Stimulated activated CD8-positive, alpha-beta memory T cell treated with anti-CD3 and anti-CD28 coated beads, Interleukin-4, amount 100 ng/mL, for 1 hour (primary cell): ENCODE measurements at places on chromosomes 7 and 10.

DNA sequence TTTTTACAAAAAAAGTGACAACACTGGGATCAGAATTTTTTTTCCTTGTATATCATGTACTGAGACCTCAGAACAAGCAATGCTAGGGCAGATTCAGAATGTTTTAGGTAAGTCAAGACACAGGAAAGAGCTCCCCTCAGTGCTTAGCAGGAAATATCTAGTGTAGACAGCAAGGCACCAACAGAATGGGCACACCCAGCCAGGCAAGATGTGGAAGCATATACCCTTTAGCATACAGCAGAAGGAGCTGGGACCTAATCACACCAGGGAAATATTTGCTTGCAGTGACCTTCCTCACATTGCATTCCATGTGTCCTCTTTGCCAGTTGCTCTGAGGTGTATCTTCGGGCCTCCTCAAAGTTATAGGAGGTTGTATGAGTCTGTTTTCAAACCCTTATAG is 497.6 kb upstream of the LRRN3 start:
- DNase-seq, result no peak

GRCh38 chr10:70849582-70850016 is 33.9 kb downstream of the SGPL1 start:
- no peak for DNase-seq

DNA sequence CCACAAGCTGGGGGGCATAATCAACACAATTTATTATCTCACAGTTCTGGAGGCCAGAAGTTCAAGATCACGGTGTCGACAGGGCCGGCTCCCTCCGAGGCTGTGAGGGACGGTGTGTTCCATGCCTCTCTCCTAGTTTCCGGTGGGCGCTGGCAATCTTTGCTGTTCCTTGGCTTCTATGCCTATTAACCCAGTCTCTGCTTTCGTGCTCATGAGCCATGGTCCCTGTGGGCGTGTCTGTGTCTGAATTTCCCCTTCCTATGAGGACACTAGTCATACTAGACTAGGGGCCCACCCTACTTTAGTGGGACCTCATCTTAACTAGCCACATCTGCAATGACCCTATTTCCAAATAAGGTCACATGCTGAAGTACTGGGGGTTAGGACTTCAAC is 29.4 kb downstream of the HIPK2 start:
- no peak for DNase-seq

DNA sequence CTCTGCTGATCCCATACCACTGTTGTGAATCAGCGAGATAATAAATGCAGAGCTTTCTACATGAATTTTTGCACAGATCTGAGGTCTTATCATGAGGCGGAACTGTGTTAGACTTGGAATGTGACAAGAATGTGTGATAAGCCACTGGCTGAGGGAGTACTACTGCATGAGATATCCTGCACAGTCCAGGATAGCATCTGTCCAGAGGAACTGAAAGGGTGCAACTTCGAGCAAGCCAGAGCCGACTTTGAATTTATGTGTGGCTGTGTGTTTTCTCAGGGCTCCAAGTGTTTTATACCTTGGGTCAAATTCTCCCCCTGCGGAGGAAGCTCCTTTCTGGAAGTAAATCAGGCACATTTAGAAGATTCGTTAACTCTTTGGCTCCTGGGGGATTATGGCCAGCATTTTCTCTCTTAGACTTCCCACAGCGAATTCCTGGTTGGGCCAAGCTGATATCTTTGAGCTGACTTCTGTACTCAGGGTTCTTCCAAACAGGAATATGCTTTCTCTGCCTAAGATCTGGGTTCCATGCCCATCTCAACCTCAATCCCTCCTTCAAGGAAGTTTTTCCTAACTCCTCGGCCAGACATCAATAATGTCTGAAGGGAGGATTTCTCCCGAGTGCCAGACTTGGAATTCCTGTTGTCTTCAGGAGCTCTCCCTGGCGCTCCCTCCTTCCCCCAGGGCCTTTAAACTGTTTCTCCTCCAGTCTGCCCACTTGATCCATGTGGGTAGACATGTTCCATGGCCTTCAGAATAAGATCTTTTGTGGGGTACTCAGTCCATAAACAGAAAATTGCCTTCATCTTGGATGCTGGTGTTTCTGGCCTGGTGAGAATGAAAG is 2.5 kb upstream of the MEST start:
- no peak for DNase-seq

DNA sequence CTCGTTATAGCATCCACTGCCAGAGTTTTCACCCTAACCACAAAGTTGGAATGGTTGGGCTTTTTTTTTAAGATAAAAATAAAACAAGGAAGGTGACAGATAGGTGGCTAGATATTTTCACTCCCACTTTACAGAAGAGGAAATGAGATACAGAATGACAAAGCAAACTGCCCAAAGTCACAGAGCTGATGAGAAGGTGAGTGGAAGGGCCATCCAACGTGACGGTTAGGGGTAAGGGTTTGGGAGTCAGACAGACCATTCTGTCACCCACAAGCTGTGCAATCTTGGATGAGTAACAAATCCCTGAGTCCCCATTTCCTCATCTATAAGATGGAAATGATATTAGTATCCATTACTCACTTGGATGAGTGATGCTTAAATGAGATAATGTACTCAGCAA is 106.9 kb upstream of the PDLIM1 start:
- DNase-seq, result no peak

GRCh38 chr10:43138757-43139241 is 554 bp downstream of the CSGALNACT2 start:
- peak; percentile 5 for DNase-seq

DNA sequence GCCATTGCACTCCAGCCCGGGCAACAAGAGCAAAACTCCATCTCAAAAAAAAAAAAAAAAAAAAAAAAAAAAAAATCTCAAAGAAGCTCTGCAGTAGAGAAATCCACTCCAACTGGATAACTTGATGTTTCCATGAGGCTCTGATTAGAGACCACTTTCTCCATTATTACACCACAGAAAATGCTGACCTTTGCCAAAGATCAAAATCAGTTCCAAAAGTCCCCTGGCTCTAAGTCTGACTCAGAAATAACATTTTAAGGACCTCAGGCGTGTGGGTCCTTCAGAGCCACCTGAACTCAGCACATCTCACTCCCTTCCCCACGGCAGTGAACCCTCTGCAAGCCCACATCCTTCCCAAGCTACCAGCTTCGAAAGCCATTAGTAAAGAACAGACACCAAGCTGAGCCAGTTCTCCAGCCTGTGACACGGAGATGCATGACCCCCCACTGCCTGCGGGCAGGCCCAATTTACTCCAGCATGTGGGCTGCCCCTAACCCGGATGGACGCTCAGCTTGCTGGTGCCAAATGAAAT is 13.8 kb upstream of the TMEM120A start:
- no peak for DNase-seq

DNA sequence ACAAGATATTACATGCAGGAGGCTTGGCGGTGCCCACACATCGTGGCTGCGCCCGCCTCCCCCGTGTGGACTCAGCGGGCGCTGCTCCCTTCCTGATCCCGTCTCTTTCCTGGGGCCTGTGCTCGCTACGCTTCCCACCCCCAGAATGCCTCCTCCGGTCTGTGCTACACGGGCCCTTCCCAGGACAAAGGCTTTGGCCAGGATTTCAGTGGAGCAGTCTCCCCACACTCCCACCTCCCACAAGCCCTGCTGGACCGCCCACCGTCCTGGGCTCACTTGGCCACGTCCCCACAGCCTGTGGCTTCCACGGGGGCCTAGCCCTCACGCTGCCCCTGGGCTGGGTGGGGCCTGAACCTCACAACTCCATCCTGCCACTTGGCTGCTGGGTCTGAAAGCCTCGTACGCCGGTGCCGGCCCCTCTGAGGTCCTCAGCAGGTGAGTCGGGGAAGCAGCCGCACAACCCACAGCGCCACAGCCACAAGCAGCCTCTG is 17.3 kb downstream of the CFAP46 start:
- no peak for DNase-seq

DNA sequence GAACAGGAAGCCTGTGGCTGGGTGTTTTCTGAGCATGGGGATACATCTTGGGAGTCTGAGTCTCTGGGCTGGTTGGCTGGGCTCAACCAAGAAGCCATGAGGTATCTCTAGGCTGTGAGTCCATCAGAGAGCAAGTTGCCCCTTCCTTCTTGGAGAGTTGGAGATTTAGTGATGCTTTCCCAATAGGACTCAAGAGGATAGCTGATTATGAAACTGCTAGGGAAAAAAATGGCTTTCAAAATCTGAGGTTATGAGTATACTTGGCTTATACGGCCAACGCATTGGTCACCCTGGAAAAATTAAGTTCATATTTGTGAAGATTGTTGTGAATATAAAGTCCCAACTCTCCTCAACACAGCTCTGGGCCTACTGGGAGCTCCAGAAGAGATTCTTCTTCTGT is 162.7 kb upstream of the KMT2E start:
- no peak for DNase-seq

DNA sequence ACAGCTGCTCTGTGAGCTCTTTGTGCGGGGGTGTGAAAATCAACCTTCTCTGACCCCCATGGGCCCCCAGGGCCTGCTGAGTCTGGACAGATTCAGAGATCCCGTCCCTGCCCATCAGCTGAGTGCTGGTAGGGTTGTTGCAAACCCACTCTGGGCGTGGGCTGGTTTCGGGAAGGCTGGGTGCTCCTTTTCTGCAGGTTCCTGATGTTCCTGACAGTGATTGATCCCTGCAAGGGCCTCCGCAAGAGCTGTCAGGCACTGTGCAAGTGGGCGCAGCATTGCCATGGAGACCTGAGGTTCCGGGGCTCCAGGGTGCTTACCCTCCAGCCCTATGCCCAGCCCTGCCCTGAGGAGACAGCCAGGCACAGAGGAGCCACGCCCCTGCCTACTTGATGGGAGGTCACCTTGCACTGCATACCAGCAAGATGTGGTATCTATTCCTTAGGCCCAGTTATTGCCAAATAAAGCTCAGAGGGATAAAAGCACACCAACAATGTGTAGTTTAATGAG is 44.3 kb upstream of the INPP5A start:
- no peak for DNase-seq

- DNase-seq, result no peak
These were observed 116.0 kb downstream of the SLIT1 start for GRCh38 chr10:97069576-97070362.

GRCh38 chr7:151451156-151451555 is 11.2 kb upstream of the CRYGN start:
- DNase-seq, result no peak
